ENCODE measurements at places on chromosomes 1 and 21.

DNA sequence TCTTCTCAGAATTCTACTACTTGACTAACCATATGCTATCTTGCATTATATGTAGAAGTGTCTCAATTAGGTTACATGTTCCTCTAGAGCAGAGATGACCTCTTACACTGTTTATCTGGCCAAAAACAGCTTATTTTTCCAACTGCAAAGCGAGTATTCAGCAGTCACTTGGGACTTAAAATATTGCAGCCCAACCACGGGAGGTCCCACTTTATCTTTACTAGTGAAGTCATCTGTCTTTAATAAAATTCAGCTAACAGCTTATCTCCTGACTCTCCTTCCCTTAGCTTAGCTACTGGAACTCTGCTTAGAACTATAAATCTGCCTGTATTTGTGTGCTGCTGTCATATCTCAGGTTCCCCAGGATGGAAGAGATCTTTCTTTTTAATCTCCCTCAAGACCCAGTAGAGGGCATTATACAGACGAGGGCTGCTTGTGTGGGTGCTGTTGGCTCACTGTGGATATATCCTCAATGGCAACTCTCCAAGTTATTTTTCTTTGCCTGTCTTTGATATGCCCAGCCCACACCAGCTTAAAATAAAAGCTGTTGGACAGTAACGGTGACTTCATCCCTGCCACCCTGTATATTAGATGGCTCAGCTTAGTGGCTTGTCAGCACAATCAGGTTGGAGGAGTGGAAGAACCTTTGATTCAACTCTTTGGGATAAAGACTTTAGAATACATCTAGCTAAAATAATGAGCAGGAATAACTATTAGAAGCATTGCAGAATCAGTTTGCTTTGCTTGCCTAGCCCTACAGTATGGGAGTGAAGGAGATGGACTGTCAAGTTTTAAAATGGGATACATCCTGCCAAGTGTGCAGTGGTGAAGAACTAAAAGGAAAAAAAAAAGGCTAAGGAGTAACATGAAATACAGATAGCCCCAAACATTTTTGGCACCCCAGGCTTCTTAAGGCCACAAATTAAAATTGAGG lies 9.6 kb downstream of the ENSA start:
- peak; percentile 63 for DNase-seq

- DNase-seq, result no peak
These were observed 110.8 kb downstream of the WDR4 start for GRCh38 chr21:42768324-42769121.

- peak; percentile 59 for DNase-seq
These were observed 12.8 kb downstream of the DYNLT5 start for GRCh38 chr1:66764994-66765578.

- no peak for DNase-seq
These were observed 20.9 kb upstream of the TMEM222 start for GRCh38 chr1:27301052-27301422.

GRCh38 chr1:175078629-175079028 lies 11.0 kb downstream of the TNN start:
- DNase-seq, result no peak

- DNase-seq, result no peak
These were observed 1.1 kb downstream of the NMNAT2 start for GRCh38 chr1:183416850-183417771.

DNA sequence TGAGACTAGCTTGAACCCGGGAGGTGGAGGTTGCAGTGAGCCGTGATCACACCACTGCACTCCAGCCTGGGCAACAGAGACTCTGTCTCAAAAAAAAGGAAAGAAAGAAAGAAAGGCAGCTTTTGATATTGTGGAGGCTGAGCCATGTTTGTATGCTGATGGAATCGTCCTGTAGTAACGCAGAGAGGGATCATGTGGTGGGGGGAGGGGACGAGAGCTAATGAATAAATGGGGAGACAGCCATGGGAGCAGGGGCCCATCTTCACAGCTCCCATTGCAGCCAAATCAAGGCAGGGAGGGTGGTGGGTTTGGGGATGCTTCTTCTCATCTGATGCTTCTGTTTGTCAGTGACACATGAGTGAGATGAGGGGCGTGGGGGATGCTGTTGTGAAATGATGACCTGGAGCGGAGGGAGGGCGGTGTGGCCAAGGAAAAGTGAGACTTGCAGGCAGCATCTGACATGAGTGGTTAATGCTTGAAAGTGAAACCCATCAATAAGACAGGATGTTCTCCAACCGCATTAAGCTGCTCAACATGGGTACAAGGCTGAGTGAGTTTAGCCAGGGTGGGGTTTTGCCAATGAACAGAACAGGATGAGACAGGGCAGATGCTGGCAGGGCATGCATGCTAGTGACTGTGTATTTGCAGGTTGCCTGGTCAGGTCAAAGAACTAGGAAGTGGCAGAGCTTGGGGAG lies 16.7 kb downstream of the SPATA21 start:
- no peak for DNase-seq

DNA sequence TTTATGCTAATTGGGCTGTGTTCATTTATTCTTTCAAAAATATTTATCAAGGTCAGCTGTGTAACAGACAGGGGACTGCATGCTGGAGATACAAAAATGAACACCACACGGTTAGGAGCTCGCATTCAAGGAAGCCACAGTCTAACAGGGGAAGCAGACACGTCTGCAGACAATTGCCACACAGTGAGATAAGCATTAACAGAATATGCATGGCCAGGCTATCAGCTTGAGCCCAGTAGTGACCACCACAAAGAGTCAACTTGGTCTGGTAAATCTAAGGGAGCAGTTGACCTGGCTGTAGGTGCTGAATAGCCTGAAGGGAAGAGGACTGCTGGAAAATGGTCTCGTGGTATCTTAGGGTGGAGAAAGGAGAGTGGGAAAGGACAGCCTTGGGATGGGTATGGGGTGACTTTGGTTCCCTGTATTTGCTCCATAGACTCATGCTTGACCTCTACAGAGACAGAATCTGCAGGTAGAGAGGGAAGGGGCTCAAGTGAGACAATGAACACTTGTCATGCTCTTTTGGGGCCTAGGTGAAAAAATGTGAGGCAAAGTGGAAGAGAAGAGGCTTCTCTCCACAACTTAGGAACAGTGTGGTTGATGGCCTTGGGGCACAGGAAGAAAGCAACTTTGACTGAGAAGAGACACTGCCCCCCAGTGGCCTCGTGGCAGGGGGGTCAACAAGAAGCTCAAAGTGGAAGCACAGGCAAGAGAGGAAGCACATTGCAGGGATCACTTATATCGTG lies 7.6 kb upstream of the NPL start:
- peak; percentile 78 for DNase-seq

DNA sequence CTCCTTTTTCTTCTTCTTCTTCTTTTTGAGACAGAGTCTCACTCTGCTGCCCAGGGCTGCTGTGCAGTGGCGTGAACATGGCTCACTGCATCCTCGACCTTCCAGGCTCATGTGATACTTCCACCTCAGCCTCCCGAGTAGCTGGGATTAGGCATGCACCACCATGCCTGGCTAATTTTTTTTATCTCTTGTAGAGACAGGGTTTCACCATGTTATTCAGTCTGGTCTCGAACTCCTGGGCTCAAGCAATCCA lies 13.0 kb upstream of the PADI1 start:
- DNase-seq, result no peak

DNA sequence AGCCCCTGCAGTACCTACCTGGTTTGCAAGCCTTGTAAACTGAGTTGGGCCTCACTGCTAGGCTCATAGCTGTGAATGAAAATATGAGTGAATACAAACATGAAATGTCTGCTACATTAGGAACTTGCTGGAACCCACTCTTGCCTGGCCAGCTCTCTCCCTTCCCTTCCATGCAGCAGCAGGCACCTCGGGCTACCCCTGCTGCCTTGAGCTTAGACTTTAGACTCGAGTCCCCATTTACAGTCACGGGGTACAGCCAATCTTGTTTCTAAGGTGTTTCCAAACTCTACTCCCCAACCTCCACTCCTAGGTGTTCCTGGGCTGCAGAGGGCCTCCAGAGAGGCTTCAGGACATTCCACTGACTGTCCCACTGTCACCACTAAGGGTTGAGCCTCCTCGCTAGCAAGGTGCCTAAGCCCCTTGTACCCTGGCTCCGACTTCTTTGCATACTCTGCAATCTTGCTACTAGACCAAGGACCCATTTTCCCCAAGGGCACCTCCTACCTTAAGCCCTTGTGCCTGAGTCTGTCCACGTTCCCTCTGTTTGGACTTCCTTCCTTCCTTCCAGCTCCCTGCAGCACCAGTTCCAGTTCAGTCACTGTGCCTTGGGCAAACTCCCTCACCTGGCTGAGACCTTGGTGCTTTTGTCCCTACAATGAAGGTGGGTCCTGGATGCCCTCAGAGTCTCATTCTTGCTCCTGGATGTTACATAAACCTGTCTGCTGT lies 36.9 kb downstream of the CDK18 start:
- DNase-seq, result no peak

DNA sequence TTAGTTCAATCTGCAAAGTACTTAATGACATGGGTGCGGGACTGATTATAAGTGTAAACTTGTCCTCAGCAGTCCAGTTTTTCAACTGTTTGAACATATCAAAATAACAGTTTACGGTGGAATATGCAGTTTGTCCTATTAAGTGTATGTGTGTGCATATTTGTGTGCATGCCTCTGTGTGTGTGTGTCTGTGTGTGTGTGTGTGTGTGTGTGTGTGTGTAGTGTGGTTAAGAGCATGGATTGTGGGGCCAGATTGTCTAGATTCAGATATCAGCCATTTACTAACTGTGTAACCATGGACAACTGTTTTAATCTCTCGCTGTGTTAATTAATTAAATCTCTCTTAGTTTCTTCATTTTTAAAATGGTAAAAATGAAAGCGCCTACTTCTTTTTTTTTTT lies 39.0 kb downstream of the NEXN start:
- DNase-seq, result no peak

DNA sequence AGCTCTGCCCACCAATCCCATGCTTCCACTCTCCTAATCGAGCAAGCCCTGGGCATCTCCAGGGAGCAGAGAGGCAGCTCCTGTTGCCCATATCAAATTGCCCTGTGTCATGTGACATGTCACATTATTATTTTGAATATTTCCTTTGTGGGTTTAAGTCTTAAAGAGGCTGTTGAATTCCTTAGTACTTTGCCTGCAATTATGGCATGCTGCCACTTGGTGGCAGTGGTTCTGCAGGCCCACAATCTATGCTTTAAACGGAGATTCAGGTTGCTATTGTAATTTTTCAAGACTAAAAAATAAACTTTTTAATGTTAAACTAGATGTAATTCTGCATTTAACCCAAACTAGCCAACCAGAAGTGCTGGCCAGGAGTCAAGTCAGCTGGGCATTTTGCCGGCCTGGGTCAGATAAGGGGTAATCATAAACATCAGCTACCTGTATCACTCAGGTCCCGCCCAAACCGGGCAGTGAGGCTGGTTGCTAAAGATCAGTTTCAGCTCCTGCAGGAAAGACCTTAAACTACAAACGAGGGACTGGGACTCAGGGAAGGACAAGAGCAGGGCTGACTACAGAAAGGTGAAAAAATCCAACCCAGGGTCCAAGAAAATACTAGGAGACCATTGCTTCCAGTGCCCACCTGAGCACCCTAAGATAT lies 37.3 kb upstream of the ARHGEF16 start:
- DNase-seq, result no peak

DNA sequence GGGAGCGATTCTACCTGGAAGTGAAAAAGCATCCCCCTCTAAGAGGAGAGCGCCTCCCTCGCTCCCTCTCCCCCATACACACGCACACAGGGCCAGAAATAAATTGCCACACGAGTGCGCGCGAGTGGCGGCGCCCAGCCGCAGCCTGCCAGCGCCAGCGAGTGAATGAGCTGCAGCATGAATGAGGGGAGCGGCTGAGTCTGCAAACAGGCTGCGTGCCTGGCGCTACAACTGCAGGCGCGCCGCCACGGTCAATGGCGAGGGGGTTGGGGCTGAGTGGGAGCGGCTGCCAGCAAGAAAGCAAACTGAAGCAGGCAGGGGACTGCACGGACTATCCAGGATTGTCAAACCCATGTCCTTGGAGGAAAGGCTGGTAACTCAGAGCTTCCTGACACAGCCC lies 2.2 kb downstream of the CAMK1G start:
- no peak for DNase-seq

GRCh38 chr1:72371259-72372035 lies 89.1 kb upstream of the NEGR1 start:
- no peak for DNase-seq

- no peak for DNase-seq
These were observed 209.7 kb downstream of the PATJ start for GRCh38 chr1:61951731-61952580.

DNA sequence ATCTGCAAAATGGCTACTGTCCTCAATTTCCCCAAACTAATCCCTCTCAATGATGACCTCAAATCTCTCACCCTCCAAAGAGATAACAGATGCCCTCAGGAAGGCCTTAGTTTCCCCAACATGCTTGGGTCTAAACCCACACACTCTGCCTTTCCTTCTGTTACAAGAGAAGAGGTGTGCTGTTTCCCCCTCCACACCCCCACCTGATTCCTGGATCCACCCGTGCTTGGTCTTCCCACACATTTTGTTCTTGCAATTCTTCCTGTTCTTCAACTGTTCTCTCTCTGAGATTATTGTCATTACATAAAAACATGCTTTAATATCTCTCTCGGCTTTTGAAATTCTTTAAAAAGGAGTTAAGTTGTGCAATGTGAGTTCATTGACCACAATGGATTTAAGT lies 5.7 kb upstream of the CBR3 start:
- DNase-seq, result no peak

- DNase-seq, result no peak
These were observed 32.0 kb upstream of the SLC30A1 start for GRCh38 chr1:211610779-211611556.

- DNase-seq, result no peak
These were observed 41.7 kb downstream of the ILDR2 start for GRCh38 chr1:166933633-166934032.

DNA sequence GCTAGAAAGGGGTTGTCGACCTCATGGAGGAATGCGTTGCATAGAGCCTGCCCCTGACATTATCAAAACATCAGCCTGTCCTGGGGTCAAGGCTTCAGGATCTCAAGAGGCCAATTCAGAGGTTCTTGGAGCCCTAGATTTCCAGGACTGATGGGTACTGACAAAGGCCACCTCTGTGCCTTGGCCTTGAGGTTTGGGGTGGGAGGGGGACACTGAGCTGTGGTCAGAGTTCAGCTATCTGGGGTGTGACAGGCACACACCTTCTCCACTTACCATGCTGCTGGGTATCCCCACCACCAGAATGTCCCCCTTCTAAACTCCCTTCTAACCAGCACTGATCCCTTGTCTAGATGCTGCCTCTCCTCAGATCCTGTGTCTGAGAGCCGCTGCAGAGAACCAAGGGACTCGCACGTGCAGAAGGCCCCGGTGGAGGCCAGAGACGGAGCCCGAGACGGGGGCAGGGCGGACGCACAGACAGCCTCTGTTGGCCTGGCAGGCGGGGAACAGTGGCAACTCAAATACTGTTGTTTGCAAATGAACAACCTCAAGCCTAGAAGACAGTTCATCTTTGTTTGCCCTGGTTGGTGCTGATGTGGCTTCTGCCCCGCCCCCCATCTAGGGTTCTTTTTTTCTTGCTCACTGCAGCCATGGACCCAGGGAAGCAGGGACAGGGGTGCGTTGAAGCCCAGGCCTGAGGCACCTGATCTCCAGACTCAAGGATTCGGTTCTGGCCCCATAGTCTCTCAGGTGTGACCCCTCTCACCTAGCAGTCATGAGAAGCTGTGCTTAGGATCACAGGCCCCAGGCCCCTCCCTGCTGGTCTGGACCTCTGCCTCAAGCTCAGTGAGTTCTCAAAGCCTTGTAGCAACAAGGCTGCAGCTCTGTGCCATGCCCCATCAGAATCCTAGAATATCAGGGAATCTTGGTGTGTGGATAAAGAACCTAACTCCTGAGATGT lies 28.1 kb upstream of the CSF1 start:
- DNase-seq, result no peak

Measured in hematopoietic multipotent progenitor cell treated with erythropoietin and hydrocortisone succinate and interleukin-3 and kit ligand, for 17 days (in vitro differentiated cells).